ENCODE measurements at places on chromosomes 13 and 19. TPM values are rescaled to one million over a fixed set of nuclear protein-coding genes. Genes with fewer than 3 reads are reported as not detected.

Gene CGB5
- total RNA-seq = not detected

DNA sequence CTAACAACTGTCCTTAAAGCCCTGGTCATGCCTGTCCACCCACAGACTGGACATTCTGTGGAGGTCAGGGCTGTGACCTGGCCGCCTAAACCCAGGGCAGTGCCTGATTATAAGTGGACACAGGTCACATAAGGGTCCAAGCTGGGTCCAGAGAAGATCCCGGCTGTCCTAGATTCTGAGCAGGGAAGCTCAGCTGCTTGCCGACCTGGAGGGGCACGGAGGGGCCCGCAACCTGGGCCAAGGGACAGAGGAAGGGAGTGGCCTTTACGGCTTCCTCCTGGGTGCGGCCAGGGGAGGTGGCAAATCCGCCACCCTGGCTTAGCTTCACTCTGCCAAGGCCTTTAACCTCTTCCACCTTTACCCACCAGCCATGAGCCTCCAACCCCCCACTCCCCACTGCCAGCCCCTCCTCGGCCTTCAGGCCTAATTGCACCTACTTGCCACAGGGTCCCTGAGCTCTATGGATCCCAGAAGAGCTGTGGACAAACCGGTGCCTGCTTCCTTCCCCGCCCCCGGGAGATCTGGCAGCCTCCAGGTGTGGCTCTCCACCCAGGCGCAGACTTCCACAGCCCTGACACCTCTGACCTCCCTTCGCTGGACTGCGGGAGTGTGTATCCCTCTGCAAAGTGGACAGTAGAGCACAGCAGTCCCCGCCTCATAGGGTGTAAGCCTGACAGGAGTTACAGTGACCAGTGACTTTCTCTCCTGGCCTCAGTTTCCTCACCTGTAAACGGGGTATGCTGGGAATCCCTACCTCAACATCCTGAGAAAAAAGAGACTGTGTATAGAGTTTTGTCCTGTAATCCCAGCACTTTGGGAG is 1.7 kb downstream of the CD320 start:
- DNase-seq = peak; percentile 55
- H3K27ac ChIP-seq = peak overlapping the region; percentile 22
- peaks cover 6% of the 10 kb centered on the region for H3K4me1 ChIP-seq
- no peaks in the 10 kb centered on the region for H3K27me3 ChIP-seq

DNA sequence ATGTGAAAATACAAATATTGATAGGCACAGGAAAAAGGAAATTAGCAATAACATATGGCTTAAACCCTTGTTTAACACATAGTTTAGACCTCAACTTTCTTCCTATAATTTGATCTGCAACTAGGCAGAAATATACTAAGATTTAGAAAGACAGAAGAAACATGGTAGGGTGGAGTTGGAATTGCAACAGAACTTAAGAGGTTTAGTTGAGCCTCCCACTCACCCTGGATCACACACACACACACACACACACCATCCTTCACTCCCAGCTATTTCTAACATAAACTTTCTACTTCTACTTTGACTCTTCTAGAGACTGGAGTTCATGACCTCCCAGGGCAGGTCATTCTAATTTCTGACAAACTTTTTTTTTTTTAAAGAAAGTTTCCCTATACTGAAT is 47.4 kb downstream of the FLT3 start:
- no peaks in the 10 kb centered on the region for H3K36me3 ChIP-seq
- DNase-seq = no peak
- H3K4me1 ChIP-seq = no peaks in the 10 kb centered on the region
- no peak overlapping the region for H3K4me3 ChIP-seq
- H3K27me3 ChIP-seq = no peaks in the 10 kb centered on the region
- H3K27ac ChIP-seq = no peak overlapping the region

Gene LRRC63
- not detected for total RNA-seq

Gene PCP2
- not detected for total RNA-seq

- no peaks in the 10 kb centered on the region for H3K36me3 ChIP-seq
- DNase-seq = no peak
- no peak overlapping the region for H3K4me3 ChIP-seq
- H3K27me3 ChIP-seq = no peaks in the 10 kb centered on the region
These were observed 122.3 kb downstream of the PCCA start for GRCh38 chr13:100211016-100211710.

Gene GNG8
- total RNA-seq = not detected

GRCh38 chr13:35984776-35985453 is 146.3 kb downstream of the DCLK1 start:
- H3K27ac ChIP-seq = no peak overlapping the region
- no peaks in the 10 kb centered on the region for H3K36me3 ChIP-seq
- no peaks in the 10 kb centered on the region for H3K27me3 ChIP-seq

Gene ETV2
- total RNA-seq = 1.9 TPM

Gene ADM5
- total RNA-seq = 0.24 TPM

DNA sequence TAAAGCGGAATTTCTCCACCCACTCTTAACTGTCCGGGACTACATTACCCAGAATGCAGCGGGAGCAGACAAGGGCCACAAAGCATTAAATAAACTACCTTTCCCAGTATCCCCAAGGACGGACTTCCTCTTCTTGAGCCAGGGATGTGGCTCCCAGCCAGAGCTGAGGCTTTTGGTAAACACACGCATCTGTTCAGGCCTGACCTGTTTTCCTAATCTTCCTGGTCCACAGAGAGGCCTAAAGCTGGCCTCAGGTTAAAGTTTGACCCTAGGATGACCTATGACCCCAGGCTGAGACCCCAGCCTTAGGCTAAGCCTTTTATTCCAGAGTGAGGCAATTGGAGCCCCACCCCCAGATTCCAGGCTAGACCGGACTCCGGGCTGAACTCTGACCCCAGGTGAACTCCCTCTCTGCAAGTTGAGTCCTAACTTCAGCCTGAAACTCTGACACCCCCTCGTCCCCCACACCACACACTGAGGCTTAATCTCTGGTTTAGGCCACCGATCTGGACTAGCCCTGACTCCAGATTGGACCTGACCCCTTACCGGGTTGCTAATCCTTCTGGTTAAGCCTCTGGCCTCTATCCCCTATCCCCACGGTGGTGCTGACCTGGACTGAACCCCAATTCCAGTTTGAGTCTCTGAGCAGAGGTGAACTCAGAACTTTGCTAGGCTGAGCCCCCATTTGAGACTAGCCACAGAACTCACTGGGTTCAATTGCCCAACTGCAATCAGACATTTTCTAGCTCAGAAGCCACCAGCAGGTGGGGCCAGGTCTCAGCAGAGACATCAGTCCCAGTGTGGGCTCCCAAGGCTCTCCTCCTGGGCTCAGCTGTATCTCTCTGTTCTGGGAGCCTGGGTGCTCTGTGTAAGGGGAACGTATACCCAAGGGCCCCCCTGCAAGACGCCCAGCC is 750 bp upstream of the GPR108 start:
- H3K27me3 ChIP-seq = no peaks in the 10 kb centered on the region
- H3K4me1 ChIP-seq = peaks cover 10% of the 10 kb centered on the region
- peak overlapping the region; percentile 91 for H3K27ac ChIP-seq
- H3K36me3 ChIP-seq = no peaks in the 10 kb centered on the region
- no peak overlapping the region for H3K4me3 ChIP-seq
- peak; percentile 98 for DNase-seq

DNA sequence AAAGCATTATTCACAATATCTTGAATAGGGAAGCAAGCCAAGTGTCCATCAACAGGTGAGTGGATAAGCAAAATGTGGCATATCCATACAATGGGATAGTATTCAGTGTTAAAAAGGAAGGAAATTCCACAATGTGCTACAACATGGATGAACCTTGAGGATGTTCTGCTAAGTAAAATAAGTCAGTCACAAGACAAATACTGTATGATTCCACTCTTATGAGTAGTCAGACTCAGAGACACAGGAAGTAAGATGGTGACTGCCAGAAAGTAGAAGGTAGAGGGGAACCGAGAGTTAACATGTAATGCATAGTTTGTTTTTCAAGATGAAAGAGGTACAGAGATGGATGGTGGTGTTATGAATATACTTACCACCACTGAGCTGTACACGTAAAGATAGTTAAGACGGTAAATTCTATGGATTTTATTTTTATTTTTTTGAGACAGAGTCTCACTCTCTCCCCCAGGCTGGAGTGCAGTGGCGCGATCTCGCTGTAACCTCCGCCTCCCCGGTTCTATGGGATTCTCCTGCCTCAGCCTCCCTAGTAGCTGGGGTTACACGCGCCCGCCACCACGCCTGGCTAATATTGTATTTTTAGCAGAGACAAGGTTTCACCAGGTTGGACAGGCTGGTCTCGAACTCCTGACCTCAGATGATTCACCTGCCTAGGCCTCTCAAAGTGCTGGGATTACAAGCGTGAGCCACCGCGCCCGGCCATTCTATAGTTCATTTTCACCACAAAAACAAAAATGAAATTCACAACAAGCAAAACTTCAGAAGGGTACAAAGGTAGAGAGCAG is 1.0 kb upstream of the CHAMP1 start:
- DNase-seq = no peak
- H3K4me1 ChIP-seq = no peaks in the 10 kb centered on the region
- no peaks in the 10 kb centered on the region for H3K36me3 ChIP-seq
- H3K27me3 ChIP-seq = no peaks in the 10 kb centered on the region
- peak overlapping the region; percentile 83 for H3K4me3 ChIP-seq

Gene ZNF99
- total RNA-seq = not detected

- no peaks in the 10 kb centered on the region for H3K36me3 ChIP-seq
- no peak overlapping the region for H3K4me3 ChIP-seq
- no peaks in the 10 kb centered on the region for H3K27me3 ChIP-seq
- H3K4me1 ChIP-seq = peaks cover 4% of the 10 kb centered on the region
- no peak overlapping the region for H3K27ac ChIP-seq
- DNase-seq = no peak
These were observed 6.4 kb downstream of the CEACAM3 start for GRCh38 chr19:41802770-41803169.

Gene LGALS14
- not detected for total RNA-seq

- DNase-seq = no peak
- no peaks in the 10 kb centered on the region for H3K4me1 ChIP-seq
- no peaks in the 10 kb centered on the region for H3K36me3 ChIP-seq
These were observed 12.0 kb downstream of the TIMM13 start for GRCh38 chr19:2415281-2415972.

GRCh38 chr13:109357751-109358471 is 428.5 kb downstream of the IRS2 start:
- no peaks in the 10 kb centered on the region for H3K27me3 ChIP-seq
- H3K4me1 ChIP-seq = no peaks in the 10 kb centered on the region
- no peak for DNase-seq

DNA sequence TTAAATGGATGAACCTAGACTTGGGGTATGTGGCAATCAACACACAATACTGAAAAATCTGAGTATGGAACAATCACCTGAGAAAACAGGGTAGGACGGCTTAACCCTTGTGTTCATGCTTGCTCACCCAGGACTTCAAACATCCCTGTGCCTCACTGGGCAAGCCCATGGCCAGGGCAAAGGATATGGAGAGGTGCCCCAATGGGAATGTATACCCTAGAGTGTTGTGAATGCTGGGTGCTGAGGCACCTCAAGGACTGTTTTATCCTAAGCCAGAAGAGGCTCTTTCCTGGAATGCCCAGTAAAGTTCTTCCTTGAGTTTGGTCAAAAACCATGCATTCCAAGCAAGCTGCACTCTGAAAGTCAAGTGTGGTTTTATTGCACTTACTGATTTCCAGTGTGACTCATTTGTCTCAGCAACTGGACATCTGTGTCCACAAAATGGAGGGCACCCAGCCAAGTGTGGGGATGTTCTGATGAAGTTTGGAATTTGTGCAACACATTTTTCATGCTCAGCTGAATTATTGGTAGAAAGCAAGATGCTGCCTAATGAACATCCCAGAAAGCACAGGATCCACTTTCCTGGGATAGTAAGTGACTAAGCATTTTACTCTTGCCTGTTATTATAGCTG is 531.3 kb downstream of the RFC3 start:
- peak; percentile 35 for DNase-seq
- H3K36me3 ChIP-seq = no peaks in the 10 kb centered on the region
- H3K4me1 ChIP-seq = no peaks in the 10 kb centered on the region
- H3K27ac ChIP-seq = no peak overlapping the region
- H3K4me3 ChIP-seq = no peak overlapping the region
- no peaks in the 10 kb centered on the region for H3K27me3 ChIP-seq

GRCh38 chr13:101474419-101474957 is 22.0 kb downstream of the ITGBL1 start:
- no peak overlapping the region for H3K27ac ChIP-seq
- no peak overlapping the region for H3K4me3 ChIP-seq
- H3K4me1 ChIP-seq = no peaks in the 10 kb centered on the region

DNA sequence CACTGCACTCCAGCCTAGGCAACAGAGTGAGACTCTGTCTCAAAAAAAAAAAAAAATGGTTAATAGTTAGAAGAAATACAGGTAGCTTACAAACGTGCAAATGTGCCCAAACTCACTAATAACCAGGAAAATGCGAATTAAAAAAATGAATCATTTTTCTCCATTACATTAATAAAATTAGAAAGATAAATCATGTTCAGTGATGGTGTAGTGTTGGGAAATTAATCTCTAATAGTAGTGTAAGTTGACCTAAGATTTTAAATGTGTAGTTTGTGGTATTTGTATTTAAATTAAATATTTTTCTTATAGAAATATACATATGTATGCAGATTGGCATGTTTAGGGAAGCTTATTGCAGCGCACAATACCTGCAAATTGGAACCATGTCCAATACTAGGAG is 57.6 kb downstream of the PCCA start:
- no peaks in the 10 kb centered on the region for H3K27me3 ChIP-seq
- H3K36me3 ChIP-seq = no peaks in the 10 kb centered on the region
- no peaks in the 10 kb centered on the region for H3K4me1 ChIP-seq
- H3K27ac ChIP-seq = no peak overlapping the region

DNA sequence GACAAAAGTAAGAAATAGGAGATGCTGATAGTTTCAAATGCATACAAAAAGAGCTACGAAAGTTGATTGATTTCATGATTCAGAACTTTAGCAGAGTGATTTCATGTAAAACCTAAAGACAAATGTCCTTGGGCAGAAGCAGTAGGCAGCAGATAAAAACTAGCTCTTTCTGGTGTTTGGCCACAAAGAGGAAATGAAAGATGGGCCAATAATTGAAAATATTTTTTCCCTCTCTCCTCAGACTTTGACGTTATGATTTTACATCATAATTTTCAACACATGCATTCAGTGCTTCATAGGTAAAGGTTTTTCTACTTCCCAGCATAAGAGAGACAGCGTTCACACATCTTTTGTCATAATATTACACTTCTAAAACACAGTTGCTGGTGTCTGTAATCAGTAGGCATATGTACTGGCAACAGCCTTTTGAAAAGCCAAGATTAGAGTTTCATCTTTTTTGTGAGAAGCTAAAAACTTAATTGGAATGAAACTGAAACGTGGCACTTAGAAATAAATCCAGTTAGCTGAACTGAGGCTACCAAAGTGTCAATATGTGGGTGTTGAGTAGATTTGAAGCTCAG is 9.3 kb downstream of the SCEL start:
- H3K36me3 ChIP-seq = no peaks in the 10 kb centered on the region
- H3K27me3 ChIP-seq = no peaks in the 10 kb centered on the region
- no peak for DNase-seq
- H3K4me3 ChIP-seq = no peak overlapping the region

Gene PRR36
- total RNA-seq = 0.22 TPM

- no peaks in the 10 kb centered on the region for H3K4me1 ChIP-seq
- DNase-seq = no peak
- H3K36me3 ChIP-seq = no peaks in the 10 kb centered on the region
- no peak overlapping the region for H3K27ac ChIP-seq
- H3K27me3 ChIP-seq = no peaks in the 10 kb centered on the region
These were observed 74.3 kb downstream of the TM9SF2 start for GRCh38 chr13:99575376-99576120.

- peak overlapping the region; percentile 45 for H3K4me3 ChIP-seq
- no peaks in the 10 kb centered on the region for H3K27me3 ChIP-seq
- peak overlapping the region; percentile 99 for H3K27ac ChIP-seq
- DNase-seq = peak; percentile 98
- H3K4me1 ChIP-seq = peaks cover 31% of the 10 kb centered on the region
These were observed 5.6 kb downstream of the BCL3 start for GRCh38 chr19:44753932-44754749.
